ENCODE measurements at places on chromosomes 16 and 17.

- DNase-seq = no peak
Observed at GRCh38 chr17:56718515-56718914, 115.2 kb downstream of the C17orf67 start.

GRCh38 chr16:53968454-53968853, 264.5 kb downstream of the FTO start:
- DNase-seq = no peak

DNA sequence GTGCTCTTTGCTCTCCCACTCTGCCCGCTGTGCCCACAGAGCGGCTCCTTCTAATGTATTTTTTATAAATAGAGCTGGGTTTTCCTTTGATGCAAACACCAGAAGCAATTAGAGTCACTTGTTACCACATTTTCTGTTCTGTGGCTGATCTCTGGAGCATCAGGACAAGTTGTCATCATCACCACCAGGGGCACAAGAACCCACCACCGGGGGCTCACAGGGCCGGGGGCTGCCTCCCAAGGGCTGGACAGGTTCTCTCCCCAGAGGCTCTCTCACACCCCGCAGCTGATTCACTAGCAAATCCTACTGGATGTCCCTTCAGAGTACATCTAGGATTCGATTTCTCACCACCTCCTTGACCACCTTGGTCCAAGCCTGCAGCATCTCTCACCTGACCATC, 18.5 kb downstream of the C16orf82 start:
- no peak for DNase-seq

- DNase-seq = no peak
Observed at GRCh38 chr17:82884341-82884969, 44.6 kb upstream of the ZNF750 start.

DNA sequence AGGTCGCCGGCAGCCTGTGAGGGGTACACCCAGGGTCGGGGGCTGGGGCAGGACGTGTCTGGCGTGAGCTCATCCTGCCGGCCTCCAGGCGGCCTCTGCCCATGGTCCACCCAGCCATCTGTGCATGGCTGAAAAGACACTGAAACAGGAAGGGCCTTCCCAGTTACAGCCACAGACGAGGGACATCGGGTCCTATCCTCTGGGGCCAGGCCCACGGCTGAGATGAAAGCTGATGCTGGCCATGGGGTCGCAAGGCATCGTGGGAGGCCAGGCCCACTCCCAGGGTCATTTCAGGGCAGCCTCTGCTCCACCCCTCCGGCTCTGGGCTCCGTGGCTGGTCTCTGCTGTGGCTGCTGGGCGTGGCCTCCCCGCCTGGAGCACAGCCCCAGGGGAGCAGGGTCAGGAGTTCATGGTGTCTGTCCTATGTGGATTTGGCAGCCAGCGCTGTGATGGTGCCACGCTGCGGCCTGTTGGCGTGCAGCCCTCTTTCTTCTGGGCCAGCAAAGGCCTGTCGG, 16.6 kb upstream of the ATP6V0C start:
- no peak for DNase-seq

GRCh38 chr16:72961115-72961832, 86.7 kb downstream of the ZFHX3 start:
- peak; percentile 16 for DNase-seq

- DNase-seq = no peak
Observed at GRCh38 chr16:29025218-29025617, 40.4 kb downstream of the LAT start.

- DNase-seq = no peak
Observed at GRCh38 chr16:17446661-17447060, 24.1 kb downstream of the XYLT1 start.

DNA sequence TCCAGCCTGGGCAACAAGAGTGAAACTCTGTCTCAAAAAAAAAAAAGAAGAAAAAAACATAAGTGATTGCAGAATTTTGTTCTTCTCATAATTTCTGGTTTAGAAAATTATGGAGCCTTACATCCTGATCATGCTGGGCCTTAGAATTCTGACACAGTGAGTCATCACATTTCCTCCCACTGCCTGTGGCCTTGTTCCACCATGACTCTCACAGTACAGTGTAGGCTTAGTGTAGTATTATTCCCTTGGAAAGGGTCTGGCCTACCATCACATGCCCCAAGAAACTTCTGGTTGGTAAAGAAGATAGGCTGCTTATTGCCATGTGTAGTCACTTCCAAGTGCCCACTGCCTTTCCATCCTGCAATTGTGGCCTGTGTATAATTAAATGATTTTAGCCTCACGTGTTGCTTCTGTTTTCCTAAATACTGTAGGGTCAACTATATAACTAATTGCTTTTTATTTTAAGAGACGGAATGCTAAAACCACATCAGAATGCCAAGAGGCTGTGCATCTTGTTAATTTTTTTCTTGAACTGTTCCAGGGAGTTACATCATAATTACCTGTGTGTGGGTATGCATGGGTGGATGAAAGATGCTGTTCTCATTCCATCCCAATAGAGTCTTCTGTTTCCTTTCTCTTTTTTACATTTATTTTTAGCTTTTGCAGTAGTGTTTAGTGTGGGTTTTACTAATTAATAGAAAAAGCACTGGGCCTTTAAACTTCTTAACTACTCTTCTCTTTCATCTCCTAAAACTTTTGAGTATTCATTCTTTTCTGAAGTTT, 25.9 kb downstream of the OGFOD1 start:
- peak; percentile 73 for DNase-seq

- peak; percentile 65 for DNase-seq
Observed at GRCh38 chr17:43536236-43536992, 9.7 kb downstream of the ETV4 start.

- no peak for DNase-seq
Observed at GRCh38 chr17:71114911-71115668, 945.8 kb downstream of the KCNJ2 start.

DNA sequence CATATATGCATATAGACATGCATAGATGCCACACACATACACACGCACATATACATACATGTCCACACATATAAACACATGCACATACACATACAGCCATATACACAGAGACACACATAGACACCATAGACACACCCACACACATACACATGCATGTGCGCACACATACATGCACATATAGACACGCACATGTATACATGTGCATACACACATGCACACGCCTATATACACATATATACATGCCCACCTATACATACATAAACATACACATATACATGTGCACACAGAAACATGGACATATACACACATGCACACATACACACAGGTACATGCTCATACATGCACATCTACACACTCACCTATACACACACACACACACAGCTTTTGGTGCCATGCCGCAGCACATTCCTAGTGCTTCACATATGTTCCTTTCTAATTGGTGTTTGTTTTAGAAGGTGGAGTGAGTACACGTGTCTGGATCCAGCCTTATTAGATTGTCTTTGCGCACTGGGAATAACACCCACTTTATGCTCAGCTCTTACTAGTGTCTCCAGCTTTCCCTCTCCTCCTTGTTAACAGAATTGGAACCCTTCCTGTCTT, 198.0 kb downstream of the RPTOR start:
- no peak for DNase-seq

GRCh38 chr16:66539623-66540469, 10.1 kb downstream of the TK2 start:
- DNase-seq = no peak

DNA sequence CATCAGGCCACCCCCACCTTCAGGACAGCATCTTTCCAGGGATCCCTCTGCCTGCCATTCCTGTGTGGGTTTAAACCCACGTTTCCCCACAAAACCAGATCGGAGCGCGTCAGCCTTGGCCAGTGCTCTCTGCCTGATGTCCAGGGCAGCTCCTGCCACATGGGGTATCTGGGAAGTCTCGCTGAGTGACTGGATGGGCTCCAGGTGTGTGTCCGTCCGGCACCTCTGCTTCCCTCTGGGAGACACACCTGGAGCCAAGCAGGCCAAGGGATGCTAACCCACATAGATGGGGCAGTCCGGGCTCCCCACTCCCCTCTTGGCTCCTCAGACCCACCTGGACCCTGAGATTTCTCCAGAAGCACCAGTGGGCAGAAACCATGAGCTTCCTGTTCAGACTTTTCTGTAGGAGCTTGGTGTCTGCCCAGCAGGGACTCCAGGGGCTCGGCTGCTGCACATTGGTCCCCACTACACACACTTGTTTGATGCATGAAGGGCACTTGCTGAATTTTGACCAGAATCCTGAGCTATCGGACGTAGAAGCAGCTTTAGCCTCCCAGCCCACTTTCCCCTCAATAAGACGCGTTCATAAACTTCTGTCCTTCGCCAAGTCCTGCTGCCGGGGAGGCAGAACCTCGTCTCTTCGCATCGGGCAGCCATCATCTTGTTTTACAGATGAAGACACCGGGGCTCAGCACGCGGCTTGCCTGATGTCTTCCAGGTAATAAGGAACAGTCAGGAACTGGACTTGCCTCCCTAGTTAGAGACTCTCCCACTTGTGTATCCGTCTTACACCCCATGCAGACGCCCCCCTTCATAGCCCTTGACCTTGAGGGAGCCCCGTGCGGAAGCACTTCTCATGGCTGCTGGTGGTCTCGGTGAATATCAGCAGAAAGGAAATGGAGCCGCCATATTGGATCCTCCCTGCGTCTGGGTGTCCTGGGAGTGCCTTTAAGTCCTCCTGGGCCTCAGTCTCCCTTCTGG, 91.6 kb upstream of the ZNF469 start:
- no peak for DNase-seq

- no peak for DNase-seq
Observed at GRCh38 chr16:48029768-48030167, 126.0 kb downstream of the ABCC12 start.

- DNase-seq = peak; percentile 69
Observed at GRCh38 chr16:2964475-2965336, 631 bp downstream of the KREMEN2 start.

GRCh38 chr17:61415374-61416210, 15.9 kb downstream of the TBX2 start:
- DNase-seq = no peak

DNA sequence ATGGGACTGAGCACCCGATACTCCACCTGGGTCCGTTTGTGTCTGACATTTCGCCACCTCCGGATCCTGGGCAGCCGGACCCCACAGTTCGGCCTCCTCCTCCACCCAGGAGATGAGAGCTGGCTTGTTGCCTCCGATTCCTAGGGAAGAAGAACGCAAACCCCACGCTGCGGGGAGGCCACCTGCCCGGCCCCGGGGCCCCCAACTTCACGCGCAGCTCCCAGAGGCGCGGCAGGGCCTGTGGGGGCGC, 542 bp downstream of the ZNF764 start:
- no peak for DNase-seq

DNA sequence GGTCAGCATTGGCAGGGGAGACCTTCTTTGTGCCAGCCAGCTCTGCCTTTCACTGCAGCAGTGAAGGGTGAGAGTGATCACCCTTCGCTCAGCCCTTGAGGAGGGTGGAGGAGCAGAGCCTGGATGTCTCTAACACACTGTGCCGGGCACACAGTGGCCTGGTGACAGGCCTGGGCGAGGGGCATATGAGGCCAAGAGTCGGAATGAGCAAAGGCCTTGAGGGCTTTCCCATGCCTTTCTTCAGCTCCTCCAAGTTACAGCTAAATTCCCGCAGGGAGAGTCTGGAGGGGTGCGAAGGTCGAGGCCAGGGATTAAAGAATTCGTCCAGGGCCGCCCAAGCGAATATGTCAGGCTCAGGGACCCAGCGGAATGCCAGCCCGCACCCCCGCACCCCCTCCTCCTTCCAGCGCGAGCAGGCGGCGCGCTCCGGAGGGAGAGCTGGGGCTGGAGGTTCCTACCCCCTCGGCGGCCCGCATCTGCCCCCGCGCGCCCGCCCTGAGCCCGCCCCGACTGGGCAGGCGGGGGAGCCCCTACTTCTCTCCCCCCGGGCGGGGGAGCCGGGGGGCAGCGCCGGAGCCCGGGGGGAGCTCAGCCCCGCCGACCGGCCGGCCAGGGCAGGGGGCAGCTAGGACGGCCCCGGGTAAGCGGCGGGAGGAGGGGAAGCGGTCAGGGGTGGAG, at the start of gene RASL10B:
Gene RASL10B (plus strand): TSS at position 401 of the 678 bp plus-strand sequence. CDS start 3,546 bp downstream, outside the sequence.
- no peak for DNase-seq

DNA sequence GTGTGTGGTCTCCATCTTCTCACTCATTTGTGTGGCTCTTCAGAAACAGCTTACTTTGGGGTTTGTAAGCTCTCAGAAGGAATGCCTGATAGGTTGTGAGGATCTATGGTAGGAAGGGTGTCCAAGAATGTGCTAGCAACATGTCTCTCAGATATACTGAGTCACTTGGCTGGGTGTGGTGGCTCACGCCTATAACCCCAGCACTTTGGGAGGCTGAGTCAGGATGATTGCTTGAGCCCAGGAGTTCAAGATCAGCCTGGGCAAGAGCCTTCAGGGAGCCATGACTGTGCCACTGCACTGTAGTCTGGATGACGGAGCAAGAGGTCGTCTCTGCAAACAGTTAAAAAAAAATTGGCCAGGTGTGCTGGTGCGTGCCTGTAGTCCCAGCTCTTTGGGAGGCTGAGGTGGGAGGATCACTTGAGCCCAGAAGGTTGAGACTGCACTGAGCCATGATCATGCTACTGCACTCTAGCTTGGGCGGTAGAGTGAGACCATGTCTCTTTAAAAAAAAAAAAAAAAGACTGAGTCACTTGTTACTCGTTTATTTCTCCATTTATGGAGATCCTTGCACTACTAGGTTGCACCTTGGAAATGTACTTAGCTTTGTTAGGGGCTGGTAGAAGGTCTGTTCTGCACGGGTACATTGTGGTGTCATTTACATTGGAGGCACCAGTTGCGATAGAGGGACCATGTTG, 232.0 kb downstream of the SNX29 start:
- no peak for DNase-seq

GRCh38 chr17:44529864-44530263, 26.7 kb upstream of the GPATCH8 start:
- DNase-seq = no peak

- no peak for DNase-seq
Observed at GRCh38 chr17:39219647-39220154, 6.0 kb downstream of the STAC2 start.

- no peak for DNase-seq
Observed at GRCh38 chr16:84518804-84519341, 14.4 kb upstream of the MEAK7 start.

GRCh38 chr17:7466639-7467341, 12.6 kb downstream of the ZBTB4 start:
- DNase-seq = no peak

GRCh38 chr16:6048017-6048416, 950.4 kb upstream of the EEF2KMT start:
- DNase-seq = no peak

- no peak for DNase-seq
Observed at GRCh38 chr17:51481370-51481769, 221.0 kb downstream of the UTP18 start.
